Umbilical cord (tissue), 2 donors: ENCODE measurements at places on chromosomes 3 and 15.

DNA sequence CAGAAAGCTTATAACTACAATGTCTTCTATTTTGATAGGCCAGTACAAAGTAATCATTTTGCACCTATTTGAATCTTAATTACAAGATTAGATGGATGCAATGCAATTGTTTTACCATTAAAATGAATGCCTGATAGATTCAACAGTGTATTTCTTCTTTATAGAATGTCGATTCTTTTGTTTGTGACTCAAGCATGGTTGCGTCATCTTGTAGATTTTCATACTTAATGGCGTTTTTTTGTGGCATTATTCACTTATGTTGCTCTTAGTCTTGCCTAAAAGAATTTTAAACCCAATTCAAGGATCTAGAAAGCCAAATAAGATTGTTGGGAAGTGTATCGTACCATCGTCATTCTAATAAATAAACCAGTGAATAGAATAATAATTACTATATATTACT lies 21.4 kb downstream of the ZBTB38 start:
- no peak for DNase-seq

DNA sequence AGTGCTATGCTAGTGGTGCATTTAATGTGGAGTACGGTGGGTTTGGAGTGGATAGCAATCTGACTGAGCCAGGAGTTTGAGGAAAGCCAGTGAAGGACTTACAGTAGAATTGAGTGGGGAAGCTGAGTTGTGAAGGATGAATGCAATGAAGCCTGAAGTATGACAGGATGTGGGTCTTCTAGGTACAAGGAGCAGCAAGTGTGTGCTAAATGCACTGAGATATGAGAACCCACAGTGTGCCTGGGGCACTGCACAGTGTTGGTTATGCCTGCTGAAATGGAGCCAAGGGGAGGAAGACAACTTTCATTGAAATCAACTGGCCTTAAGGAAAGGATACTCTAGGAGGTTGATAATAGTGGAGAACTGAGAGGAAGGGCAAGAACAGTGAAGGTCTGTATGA lies 105.5 kb upstream of the MRPL3 start:
- no peak for DNase-seq

GRCh38 chr15:29852201-29852600 lies 29.9 kb upstream of the TJP1 start:
- no peak for DNase-seq

DNA sequence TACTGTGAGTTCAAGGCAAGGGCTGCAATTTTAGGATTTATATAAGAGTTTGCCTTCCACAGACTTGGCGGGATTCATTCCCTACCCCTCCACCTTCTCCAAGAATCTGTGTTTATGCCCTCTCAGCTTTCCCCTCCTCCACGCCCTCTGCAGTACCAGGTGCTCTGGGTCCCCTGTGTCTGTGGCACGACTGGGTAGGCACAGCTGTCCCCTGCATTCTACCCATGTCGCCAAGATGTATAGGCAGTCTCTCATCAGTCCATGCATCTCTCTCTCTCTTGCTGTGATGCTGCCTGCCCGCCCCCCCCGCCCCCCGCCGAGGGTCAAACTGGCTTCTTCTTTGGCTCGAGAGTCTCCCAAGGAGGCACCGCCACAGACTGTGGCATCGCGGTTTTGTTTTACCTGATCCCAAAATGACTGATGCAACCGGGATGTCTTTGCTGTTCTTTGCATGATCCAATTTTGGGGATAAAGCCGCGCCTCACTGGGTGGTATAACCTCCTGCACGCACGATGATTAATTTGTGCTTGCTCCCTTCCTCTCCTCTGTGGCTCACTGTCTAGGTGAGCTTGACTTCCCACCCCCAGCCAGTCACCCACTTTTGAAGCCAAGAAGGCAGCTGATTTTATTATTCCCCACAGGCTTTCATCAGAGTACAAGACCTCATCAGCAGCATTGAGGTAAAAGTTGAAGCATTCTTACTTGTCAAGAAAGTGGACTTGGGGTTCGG lies 43.7 kb downstream of the EFCAB12 start:
- DNase-seq: no peak

GRCh38 chr15:42608752-42609488 lies 33.5 kb downstream of the STARD9 start:
- no peak for DNase-seq
